H54 (cell line): ENCODE measurements at places on chromosomes 13 and 19.

- DNase-seq = no peak
These were observed 11.1 kb downstream of the PALM start for GRCh38 chr19:719636-720344.

DNA sequence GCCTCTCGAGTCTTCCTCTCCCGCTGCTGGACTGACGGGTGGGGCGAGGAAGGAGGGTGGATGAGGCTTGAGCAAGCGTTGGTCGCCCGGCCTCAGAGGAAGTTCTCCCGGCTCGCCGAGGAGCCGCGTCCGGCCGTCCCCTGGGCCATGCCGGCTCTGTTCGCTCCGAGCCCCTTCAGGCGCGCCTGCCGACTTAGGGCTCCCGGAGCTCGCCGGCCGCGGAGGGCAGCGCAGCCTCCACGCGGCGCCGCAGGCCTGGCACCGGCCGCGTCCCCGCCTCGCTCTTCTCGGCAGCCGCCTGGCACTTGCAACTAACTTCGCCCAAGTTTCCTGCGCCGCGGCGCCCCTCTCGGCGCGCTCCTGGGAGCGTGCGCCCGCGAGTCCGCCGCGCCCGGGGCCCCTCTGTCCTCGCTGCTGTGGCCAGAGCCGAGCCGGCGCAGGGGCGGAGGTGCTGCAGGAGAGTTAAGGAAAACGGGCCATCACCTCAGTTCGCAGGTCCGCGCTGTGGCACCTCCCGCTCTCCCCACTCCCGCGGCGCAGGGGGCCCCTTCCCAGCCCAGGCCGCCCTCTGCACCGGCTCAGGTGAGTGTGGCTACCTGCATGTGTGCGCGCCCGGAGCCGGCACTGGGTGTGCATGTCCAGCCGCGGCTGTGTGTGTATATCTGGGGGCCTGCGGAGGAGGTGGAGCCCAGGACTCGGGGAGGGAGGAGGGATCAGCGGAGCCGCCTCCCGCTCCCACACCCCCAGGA lies 641 bp upstream of the SOX21 start:
- DNase-seq = no peak

- DNase-seq = no peak
These were observed 97.0 kb upstream of the GPR183 start for GRCh38 chr13:99404005-99404755.

GRCh38 chr19:41426116-41426841 lies 895 bp downstream of the B3GNT8 start:
- DNase-seq = no peak

GRCh38 chr13:108669381-108669780 lies 40.0 kb downstream of the MYO16 start:
- no peak for DNase-seq

GRCh38 chr13:81388400-81388799 lies 1047.5 kb upstream of the SPRY2 start:
- no peak for DNase-seq

DNA sequence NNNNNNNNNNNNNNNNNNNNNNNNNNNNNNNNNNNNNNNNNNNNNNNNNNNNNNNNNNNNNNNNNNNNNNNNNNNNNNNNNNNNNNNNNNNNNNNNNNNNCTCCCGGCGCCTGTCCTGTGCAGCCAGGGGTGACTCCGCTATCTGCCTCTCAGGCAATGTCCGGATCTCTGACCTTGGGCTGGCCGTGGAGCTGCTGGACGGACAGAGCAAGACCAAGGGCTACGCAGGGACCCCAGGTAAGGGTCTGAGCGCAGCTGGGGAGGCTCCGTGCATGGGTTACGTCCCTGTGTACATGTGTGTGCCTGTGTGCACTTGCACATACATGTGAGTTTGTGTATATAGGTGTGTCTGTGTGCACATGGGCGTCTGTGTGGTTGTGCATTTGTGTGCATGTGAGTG lies 36.1 kb upstream of the TMEM255B start:
- DNase-seq = no peak

- DNase-seq = no peak
These were observed 591.9 kb downstream of the DACH1 start for GRCh38 chr13:71274923-71275608.

DNA sequence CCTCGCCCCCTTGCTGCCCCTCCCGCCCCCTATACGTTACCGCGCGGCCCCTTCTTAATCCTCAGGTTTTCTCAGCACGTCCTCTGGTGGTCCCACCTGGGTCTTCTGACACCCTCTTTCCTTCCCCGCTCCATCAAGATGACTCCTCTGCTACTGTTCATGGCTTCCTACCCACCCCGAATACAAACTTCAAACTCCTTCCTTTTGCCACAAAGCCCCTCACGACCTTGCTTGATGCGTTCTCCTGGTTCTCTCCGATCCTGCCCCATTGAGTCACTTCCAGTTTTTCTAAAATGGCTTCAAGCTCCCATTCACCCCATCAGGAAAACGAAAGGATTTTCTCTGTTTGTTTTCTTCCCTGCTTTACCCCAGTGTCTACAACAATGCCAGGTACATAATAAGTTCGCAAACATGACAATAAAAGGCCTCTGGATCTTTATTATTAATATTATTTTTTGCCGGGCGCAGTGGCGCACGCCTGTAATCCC lies 734 bp upstream of the SERTAD3 start:
- DNase-seq = no peak

DNA sequence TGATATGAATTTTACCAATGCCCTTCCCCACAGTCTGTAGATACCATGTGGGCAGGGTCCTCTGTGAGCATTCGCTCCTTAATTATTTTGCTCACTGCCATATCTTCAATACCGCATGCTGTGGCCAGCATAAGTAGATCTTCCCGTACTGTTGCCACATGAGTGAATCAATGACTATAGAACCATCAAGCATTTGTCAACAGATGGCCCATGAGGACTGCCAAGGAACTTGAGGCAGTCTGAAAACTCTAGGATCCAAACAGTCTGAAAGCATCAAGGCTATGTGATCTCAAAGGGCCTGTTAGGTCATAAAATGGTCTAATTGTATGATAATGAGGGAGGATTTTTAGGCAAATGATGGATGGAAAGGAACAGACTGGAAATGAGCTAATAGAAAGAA lies 27.4 kb upstream of the GPR12 start:
- DNase-seq = no peak

DNA sequence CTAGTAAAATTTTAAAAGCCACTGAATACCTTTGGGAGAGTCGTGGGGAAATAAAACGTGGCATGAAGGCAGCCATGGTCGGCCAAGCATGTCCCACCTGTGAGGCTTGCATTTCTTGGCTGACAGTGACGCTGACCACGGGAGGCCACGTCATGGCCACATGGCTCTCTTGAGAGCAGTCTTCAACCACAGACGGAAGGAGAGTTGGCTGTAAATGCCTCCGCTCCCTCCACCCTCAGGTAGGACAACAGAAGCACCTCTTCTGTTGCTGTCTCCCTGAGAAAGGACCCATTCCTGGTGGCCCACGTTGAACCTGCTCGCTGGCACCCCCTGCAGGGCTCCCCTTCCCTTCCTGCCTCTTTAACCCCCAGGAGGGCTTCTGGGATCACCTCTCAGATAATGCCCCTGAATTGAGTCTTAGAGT lies 10.6 kb upstream of the LRRC25 start:
- DNase-seq = no peak

DNA sequence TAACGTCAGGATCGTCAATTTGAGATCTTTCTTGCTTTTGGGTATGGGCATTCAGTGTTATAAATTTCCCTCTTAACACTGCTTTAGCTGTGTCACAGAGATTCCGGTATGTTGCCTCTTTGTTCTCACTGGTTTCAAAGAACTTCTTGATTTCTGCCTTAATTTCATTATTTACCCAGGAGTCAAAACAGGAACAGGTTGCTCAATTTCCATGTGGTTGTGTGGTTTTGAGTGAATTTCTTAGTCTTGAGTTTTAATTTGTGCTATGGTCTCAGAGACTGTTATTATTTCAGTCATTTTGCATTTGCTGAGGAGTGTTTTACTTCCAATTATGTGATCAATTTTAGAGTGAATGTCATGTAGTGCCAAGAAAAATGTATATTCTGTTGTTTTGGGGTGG lies 153.1 kb downstream of the PCDH17 start:
- no peak for DNase-seq

DNA sequence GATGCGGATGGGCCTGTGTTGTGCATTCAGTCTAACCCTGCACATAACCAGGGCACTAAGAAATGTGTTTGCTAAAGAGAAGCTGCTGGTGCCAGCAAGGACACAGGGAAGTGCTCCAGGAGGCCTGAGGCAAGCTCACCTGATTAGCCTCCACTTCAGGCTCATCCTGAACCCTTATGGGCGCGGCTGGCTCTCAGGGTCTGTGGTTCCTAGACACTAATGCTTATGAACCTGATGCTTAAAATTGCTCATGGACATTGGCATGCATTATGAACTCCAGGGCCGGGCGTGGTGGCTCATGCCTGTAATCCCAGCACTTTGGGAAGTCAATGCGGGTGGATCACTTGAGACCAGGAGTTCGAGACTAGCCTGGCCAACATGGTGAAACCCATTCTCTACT lies 34.3 kb downstream of the SERP2 start:
- no peak for DNase-seq
